ENCODE measurements at places on chromosomes 6 and 20.
A peak's percentile ranks its signal among the peaks of the same experiment; 100 is the strongest.

GRCh38 chr20:953742-954141 lies 37.6 kb upstream of the ANGPT4 start:
- DNase-seq, result peak; percentile 66

DNA sequence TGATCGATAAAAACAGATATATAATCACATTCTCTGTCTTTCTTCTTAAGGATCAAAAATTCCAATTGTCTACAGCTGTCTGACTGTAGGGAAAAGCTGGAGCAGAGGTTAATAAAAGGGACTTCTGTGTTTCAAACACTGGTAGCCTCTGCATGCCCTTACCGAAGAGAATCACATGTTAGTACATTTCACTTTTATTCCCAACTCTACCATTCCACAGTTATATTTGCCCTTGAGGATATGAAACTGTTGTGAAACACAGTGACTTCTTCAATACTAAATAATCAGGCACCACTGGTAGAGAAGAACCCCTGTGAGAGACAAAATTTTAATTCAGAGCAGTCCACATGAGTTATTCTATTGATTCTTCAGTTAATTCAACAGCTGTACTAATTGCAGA lies 1187.3 kb upstream of the CITED2 start:
- no peak for DNase-seq

- peak; percentile 74 for DNase-seq
Measured at GRCh38 chr20:11207749-11208502, 534.1 kb upstream of the JAG1 start.

- no peak for DNase-seq
Measured at GRCh38 chr6:157283900-157284737, 39.2 kb downstream of the TMEM242 start.

- no peak for DNase-seq
Measured at GRCh38 chr6:10101551-10102252, 313.2 kb downstream of the TFAP2A start.

- DNase-seq, result no peak
Measured at GRCh38 chr6:163862701-163863100, 448.2 kb downstream of the QKI start.

GRCh38 chr6:121651420-121651819 lies 216.0 kb downstream of the GJA1 start:
- DNase-seq, result no peak

GRCh38 chr6:104896914-104897313 lies 37.2 kb upstream of the HACE1 start:
- DNase-seq, result no peak

DNA sequence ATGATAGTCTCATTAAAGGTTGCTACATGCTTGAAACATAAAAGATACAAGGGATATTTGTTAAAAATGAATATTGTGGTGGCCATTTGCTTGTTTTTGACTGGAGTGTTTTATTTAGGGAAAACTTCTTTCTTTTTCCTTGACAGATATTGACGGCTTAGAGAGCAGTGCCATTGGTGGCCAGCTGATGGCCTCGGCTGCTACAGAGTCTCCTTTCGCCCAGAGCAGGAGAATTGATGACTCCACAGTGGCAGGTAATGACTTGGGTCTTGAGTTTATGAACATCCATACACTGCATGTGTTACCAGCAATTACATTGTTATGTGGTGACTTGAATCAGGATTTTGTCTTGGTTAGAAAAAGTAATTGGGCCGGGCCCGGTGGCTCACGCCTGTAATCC lies 67.5 kb upstream of the PBOV1 start:
- DNase-seq, result no peak

DNA sequence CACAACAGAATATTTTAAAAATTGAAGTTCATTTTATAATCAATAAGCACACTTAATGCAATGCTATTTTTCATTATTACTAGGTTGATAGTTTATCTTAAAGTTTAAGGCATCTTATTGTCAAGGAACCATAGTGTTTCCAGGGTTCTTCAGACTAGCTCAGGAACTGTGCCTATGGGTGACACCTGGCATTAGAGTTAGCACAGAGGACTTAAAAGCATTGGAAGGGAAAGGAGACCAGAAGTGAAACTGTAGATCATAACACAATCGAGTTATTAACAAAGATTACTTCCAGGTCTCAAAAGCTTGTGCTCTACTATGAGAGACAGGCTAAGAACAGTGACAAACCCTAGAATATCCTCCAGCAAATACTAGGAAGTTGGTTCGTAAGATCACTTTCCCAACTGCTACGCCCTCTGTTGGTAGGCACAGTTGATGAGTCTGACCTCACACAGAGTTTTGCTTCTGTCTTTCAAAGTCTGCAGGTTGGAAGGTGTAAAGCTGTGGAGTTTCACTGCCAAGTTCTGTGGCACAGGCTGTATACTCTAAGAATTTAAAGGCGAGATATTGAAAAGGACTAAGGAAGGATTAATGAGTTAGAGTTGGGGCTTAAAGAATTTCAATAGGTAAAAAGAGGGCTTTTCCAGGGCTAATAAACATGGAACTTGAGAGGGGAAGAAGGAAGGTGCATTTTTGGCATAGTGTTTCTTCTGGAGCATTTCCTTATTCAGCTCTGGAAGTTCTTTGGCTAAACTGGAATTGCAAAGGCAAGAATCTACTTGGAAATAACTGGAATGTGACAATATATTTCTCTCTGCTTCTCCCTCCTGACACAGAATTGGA lies 531.3 kb upstream of the JAG1 start:
- DNase-seq, result peak; percentile 50
